ENCODE measurements at places on chromosomes 2 and 18. TPM values are rescaled to one million over a fixed set of nuclear protein-coding genes. Genes with fewer than 3 reads are reported as not detected.

Gene SGO2
- 11.9 TPM for total RNA-seq

Gene TGFA
- total RNA-seq: 7.0 TPM

Gene PROKR1
- total RNA-seq: not detected

Gene GREB1
- total RNA-seq: 2.8 TPM

Gene AQP12B
- total RNA-seq: not detected

Gene KIF5C
- 0.41 TPM for total RNA-seq

Gene MC2R
- not detected for total RNA-seq

Gene BMP10
- total RNA-seq: not detected
